Esophagus (tissue), 2 donors: ENCODE measurements at places on chromosomes 6 and 20. TPM values are rescaled to one million over a fixed set of nuclear protein-coding genes. Genes with fewer than 3 reads are reported as not detected.

Gene STMND1
- polyA plus RNA-seq: not detected

Gene RAD21L1
- polyA plus RNA-seq: not detected

Gene UBE2J1
- 19.4 TPM for polyA plus RNA-seq

Gene TMEM74B
- 1.4 TPM for polyA plus RNA-seq

Gene HLA-DQB2
- polyA plus RNA-seq: 0.51 TPM

Gene CCR6
- polyA plus RNA-seq: not detected
